ENCODE measurements at places on chromosomes 1 and 21.
A peak's percentile ranks its signal among the peaks of the same experiment; 100 is the strongest.

- ATAC-seq = no peak
Measured at GRCh38 chr1:44015206-44015605, 16.1 kb downstream of the SLC6A9 start.

DNA sequence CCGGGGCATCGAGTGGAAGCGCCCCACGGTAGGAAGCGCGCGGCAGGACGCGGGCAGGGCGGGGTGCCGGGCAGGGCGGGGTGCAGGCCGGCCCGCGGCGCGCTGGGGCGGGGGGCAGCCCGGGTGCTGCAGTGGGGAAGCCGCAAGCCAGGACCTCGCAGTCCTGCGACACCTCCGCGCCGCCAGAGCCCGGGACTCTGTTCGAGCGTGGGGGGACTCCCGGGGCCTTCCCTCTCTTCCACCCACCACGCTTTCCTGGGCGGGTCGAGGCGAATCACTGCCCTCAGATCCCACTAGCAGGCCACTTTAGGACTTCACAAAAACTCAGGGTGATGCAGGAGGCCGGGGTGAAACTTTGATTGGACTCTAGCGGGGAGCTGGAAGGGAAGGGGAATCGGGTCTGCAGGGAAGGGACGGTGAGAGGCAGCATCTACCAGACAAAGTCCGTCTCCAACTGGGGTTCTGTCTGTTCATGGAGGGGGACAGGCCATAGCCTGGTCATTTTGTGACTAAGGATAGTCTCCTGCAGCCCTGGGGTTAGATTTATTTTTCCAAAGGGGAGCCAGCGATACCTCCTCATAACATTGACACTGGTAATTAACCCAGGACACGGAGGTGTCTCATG lies 623 bp downstream of the CAPN2 start:
- peak; percentile 45 for ATAC-seq

- peak; percentile 68 for ATAC-seq
Measured at GRCh38 chr21:34630536-34631143, 15.7 kb upstream of the RCAN1 start.

DNA sequence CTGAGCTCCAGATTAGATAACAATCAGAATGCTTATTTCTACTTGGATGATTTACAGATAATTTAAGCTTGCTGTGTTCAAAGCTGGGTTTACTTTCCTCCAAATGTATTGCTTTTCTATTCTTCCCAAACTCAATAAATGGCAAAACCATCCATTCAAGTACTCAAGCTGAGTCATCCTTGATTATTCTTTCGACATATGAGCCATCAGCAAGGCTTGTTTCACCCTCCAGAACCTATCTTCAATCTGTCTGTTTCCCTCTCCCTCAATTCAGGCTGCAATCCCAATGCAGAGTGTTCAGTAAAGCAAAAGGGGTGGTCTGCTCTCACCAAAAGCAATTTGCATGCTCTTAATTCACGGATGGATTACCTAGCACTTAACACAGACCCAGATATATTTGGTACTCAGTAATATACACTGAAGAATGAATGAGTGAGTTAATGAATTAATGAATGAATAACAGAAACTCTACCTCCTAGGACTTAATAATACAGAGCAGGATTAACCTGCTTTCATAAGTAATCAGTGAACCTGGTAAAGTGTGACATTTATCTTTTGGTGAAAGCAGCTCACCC lies 41.9 kb downstream of the DDR2 start:
- no peak for ATAC-seq

GRCh38 chr1:179217943-179218507 lies 11.5 kb downstream of the ABL2 start:
- no peak for ATAC-seq

GRCh38 chr1:158717344-158717743 lies 3.2 kb downstream of the OR6K3 start:
- ATAC-seq = no peak

- ATAC-seq = no peak
Measured at GRCh38 chr1:183774938-183775337, 30.0 kb upstream of the RGL1 start.

GRCh38 chr21:39153842-39154241 lies 29.4 kb downstream of the PSMG1 start:
- ATAC-seq = peak; percentile 77

GRCh38 chr1:25198663-25199252 lies 33.5 kb downstream of the SYF2 start:
- ATAC-seq = no peak

DNA sequence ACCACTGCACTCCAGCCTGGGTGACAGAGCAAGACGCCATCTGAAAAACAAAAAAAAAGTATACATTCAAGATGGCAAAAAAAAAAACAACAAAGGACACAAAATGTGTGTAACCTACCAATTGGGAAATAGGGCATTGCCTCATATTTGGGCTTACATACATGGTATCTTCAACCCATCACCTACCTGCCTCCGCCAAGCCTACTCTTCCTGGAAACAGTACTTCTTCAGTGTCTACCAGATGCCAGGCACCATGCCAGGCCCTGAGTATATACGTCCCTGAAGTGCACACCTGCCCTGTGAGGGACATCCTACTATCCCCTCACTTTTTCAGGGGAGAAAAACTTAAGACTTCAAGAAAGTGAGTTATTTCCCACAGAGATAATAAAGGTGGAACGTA lies 160.2 kb downstream of the TOMM20 start:
- ATAC-seq = no peak

GRCh38 chr1:49351768-49352167 lies 575.1 kb upstream of the BEND5 start:
- no peak for ATAC-seq

- ATAC-seq = no peak
Measured at GRCh38 chr1:21666576-21667320, 2.4 kb downstream of the RAP1GAP start.

GRCh38 chr1:206014601-206015000 lies 9.1 kb downstream of the CTSE start:
- no peak for ATAC-seq

DNA sequence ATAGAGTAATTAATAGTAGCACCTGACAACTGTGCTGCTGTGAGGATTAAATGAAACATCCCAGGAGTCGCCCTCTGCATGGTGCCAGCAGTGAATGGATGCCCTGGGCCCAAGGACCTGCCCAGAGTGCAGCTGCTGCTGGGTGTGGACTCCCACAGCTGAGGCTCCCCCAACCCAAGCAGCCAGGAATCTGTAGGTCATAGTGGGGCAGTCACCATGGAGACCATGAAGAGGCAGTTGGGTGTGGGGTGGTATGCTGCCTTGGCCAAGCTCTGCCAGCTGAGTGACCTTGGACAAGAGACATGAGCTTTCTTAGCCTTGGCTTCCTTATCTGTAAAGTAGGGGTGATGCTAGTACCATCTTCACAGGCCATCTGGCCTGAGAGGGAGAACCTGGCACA lies 9.4 kb downstream of the OLIG2 start:
- no peak for ATAC-seq

DNA sequence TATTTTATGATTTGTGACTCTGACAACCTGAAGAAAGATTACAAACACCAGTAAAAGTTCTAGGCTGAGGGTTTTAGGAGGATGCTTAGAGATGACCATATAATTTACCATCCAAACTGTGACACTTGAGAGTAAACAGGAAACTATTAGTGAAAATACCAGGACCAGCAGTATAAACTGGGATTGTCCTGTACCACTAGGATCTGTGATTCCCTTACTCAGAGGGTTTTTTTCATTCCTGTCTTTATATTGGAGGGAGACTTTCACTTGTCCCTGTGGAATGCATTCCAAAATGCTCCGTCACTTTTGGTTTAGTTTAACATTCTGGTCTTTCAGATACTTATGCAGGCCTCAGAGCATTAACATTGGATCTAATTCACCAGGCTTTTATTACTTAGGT lies 482.9 kb downstream of the PTBP2 start:
- no peak for ATAC-seq

- peak; percentile 86 for ATAC-seq
Measured at GRCh38 chr1:246492611-246493245, 14.4 kb downstream of the SMYD3 start.

GRCh38 chr1:109263597-109264378 lies 14.4 kb downstream of the CELSR2 start:
- peak; percentile 79 for ATAC-seq

DNA sequence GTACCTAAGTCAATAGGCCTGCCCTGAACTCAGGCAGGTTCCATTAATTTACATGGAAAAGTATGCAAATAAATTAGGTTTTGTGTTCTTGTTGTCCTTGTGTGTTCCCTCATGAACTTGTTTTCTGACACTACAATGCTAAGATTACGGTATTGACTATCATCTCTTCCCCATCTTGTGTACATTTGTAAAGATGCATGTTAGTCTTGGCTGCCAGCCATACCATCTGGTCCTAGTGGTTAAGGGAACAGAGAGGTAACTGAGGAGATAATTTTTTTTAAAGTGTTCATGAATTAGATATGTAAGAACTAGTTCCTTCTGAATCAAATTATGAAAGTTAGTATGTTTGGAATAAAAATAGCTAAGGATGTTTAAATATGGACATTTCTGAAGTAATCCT lies 167.6 kb upstream of the ADAMTS5 start:
- ATAC-seq = no peak

DNA sequence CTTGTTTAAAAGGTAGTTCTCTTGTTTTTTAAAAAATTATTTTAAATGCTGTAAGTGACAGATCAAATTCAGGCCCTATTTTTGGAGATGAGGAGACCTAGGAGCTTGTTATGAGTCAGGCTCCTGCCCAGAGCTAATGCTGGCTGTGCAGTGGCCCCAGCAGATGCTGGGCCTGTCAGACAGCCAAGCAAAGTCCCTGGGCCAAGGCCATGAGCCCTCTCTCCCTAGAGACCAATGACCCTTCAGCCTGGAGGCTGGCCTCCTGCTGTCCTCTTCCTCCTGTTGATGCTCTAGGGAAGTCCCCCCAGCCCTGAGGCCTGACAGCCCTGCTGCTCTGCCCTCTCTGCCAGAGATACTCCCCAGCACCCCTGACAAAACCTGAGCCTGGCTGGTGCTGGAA lies 128.1 kb upstream of the CTTNBP2NL start:
- no peak for ATAC-seq

DNA sequence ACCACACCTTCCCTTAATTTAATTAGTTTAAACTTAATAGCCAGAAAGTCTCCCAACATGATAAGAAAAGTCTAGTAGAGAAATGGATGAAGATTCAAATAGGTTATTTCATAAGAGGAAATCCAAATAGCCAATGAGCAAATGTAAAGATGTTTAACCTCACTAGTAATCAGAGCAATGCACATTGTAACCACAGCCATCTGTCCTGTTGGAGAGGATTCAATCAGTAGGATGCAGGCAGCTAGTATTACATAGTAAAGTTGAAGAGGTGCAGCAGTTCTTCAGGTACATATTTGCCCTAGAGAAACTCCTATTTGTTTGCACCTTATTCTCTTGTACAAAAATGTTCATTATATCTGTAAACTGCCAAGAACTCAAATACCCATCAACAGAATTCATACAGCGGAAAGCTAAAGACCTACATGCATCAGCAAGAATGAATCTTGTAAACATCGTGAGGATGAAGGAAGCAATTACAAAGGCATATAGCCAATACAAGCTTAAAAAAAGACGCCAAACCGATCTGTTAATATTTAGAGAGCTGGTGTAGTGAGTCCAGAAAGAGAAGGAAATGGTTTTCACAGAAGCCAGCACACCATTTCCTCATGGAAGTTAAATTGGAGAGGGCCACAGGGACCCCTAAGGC lies 27.9 kb downstream of the DIP2A start:
- no peak for ATAC-seq

DNA sequence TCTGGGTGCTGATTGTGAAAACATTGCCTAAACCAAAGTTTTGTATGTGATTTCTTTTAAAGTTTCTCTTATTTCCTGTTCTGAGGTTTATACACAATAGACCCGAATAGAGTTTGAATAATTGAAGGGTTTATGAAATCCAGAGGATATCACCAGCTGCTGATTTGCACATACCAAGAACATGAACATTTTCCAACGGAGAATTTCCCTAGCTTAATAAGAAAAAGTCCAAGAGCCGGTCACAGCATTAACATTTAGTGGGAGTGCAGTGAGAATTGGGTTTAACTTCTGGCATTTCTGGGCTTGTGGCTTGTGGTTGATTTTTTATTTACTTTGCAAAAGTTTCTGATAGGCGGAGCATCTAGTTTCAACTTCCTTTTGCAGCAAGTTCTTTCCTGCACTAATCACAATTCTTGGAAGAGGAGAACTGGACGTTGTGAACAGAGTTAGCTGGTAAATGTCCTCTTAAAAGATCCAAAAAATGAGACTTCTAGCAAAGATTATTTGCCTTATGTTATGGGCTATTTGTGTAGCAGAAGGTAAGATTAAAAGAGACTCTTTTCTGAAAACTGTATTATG lies at the start of gene CFH:
Gene CFH, plus strand, starts transcription at position 407 of the 579 bp plus-strand sequence. Its CDS starts 75 bp downstream, at position 482.
- ATAC-seq = peak; percentile 22

GRCh38 chr1:203565981-203566380 lies 60.7 kb upstream of the ATP2B4 start:
- no peak for ATAC-seq

GRCh38 chr1:218702775-218703174 lies 357.6 kb downstream of the TGFB2 start:
- no peak for ATAC-seq

DNA sequence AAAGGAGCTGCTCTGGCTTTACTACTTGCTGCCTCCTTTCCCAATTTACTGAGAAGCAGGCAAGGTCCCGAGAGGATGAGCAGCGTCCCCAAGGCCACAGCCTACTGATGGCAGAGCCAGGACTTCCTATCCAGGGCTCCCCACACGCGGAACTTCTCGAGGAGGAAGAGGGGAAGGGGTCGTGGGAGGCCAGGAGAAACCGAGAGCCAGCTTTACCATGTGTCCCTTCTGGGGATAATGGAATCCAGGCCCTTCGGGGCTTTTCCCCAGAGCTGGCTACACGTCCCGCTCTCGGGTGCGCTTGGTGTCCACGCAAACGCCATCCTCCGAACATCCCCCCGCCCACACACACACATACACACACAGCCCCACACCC lies 4.3 kb upstream of the CCN1 start:
- ATAC-seq = no peak

DNA sequence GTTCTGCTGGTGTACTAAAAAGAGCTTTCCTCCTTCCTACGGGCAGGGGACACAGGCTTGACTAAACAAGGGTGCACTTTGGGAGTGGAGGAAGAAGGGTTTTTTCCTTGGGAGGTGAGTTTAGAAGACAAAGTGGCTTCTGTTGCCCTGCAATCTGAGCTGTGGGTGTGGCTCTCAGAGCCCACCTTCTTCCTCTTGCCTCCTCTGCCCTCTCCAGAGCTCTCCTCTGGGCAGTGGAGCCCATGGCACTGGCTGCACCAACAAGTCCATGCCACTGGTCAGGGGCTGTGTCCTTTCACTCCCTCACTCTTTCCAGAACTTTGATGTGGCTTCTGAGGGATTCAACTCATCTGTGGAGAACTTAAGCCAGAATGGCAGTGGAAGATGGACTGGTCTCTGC lies 25.6 kb upstream of the PSMB2 start:
- no peak for ATAC-seq

DNA sequence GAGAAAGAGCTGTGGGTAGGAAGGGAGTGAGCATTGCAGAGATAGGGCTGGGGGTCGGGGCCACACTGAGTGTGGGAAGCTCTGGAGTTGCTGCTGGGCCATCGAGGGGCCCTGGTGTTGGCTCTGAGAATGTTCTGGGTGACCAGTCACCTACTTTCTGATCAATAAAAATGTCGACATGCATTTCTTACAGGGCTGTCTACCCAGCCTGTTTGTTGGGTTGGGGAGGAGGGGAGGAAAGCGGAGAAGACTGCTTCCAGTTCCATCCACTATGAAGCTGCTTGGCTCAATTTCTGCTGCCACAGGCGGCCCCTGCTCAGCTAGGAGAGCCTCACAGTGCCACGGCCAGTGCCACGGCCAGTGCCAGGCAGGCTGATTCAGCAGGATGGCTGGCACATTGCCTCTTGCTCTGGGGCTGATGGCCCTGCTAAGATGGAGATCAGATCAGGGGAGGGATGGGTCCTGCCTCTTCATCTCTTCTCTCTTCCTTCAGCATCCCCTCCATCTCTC lies 3.0 kb upstream of the PADI3 start:
- no peak for ATAC-seq

Measured in esophagus mucosa (tissue), 1 donor.